Hair follicle dermal papilla cell (primary cell): ENCODE measurements at places on chromosomes 5 and 9. TPM values are rescaled to one million over a fixed set of nuclear protein-coding genes. Genes with fewer than 3 reads are reported as not detected.

Gene CTXN3
- not detected in 2 replicates for total RNA-seq

Gene C5orf24
- 40.0 and 53.7 TPM in 2 replicates for total RNA-seq

Gene INSL6
- not detected in 2 replicates for total RNA-seq

Gene MYOZ3
- total RNA-seq, result 1.3 and 1.5 TPM in 2 replicates

Gene SLC23A1
- total RNA-seq, result not detected in 2 replicates

Gene CCDC192
- not detected in 2 replicates for total RNA-seq

Gene WNT8A
- not detected in 2 replicates for total RNA-seq

Gene ESM1
- total RNA-seq, result 0.16 and 0.73 TPM in 2 replicates

Gene FGFR4
- 0.81 and 1.3 TPM in 2 replicates for total RNA-seq

Gene BASP1
- 128 and 133 TPM in 2 replicates for total RNA-seq

Gene SCGB3A2
- total RNA-seq, result not detected in 2 replicates

Gene SUSD3
- not detected in 2 replicates for total RNA-seq

Gene SPATA31C1
- not detected in 2 replicates for total RNA-seq

Gene CCDC180
- 3.6 and 5.7 TPM in 2 replicates for total RNA-seq

Gene TAF11L5
- total RNA-seq, result not detected in 2 replicates

Gene GABRG2
- total RNA-seq, result not detected in 2 replicates

Gene PTGES
- total RNA-seq, result 29.9 and 40.4 TPM in 2 replicates

Gene ZNF608
- 31.0 and 57.8 TPM in 2 replicates for total RNA-seq

Gene TESK1
- total RNA-seq, result 20.1 and 20.6 TPM in 2 replicates

Gene TNC
- total RNA-seq, result 766 and 1,310 TPM in 2 replicates

Gene CD274
- total RNA-seq, result 2.9 and 4.5 TPM in 2 replicates

Gene GDF9
- 0.12 and 0.16 TPM in 2 replicates for total RNA-seq

Gene NNT
- 71.8 and 80.3 TPM in 2 replicates for total RNA-seq

Gene OBP2B
- total RNA-seq, result not detected in 2 replicates

Gene ORM2
- total RNA-seq, result not detected in 2 replicates

Gene LHX6
- not detected in 2 replicates for total RNA-seq

Gene MLANA
- 0.32 TPM in 1 of 2 replicates, not detected in the other for total RNA-seq

Gene KLHL9
- total RNA-seq, result 56.6 and 68.8 TPM in 2 replicates

Gene PLPP7
- 9.2 and 10.6 TPM in 2 replicates for total RNA-seq

Gene GRXCR2
- not detected in 2 replicates for total RNA-seq

Gene NUTM2F
- total RNA-seq, result not detected in 2 replicates

Gene PCDHGB3
- total RNA-seq, result 6.8 and 7.7 TPM in 2 replicates

Gene MARVELD2
- total RNA-seq, result 2.9 and 3.3 TPM in 2 replicates

Gene THOC3
- total RNA-seq, result 10.4 and 11.3 TPM in 2 replicates

Gene C1QTNF3
- total RNA-seq, result 0.36 and 1.8 TPM in 2 replicates

Gene GAPT
- total RNA-seq, result not detected in 2 replicates

Gene FBP1
- not detected in 2 replicates for total RNA-seq

Gene ZFP2
- total RNA-seq, result 1.3 TPM in 2 replicates

Gene MCC
- total RNA-seq, result 47.1 and 63.6 TPM in 2 replicates

Gene ECSCR
- 1.8 TPM in 1 of 2 replicates, not detected in the other for total RNA-seq

Gene GDA
- not detected in 2 replicates for total RNA-seq

Gene LRRTM2
- total RNA-seq, result 0.16 and 0.24 TPM in 2 replicates

Gene CXCL14
- 1.2 and 2.1 TPM in 2 replicates for total RNA-seq

Gene PCDHGB6
- total RNA-seq, result 5.0 and 6.1 TPM in 2 replicates

Gene PKD2L2
- total RNA-seq, result not detected in 2 replicates

Gene ELOVL7
- 0.49 and 0.97 TPM in 2 replicates for total RNA-seq

Gene ADAMTS16
- total RNA-seq, result under 0.01 TPM in 1 of 2 replicates, not detected in the other

Gene FKTN
- 18.7 and 37.6 TPM in 2 replicates for total RNA-seq

Gene SLCO6A1
- not detected in 2 replicates for total RNA-seq

Gene UHRF2
- total RNA-seq, result 50.4 and 68.2 TPM in 2 replicates

Gene STKLD1
- total RNA-seq, result 0.61 and 1.3 TPM in 2 replicates

Gene PCDHB13
- 1.2 and 1.3 TPM in 2 replicates for total RNA-seq

Gene NKD2
- total RNA-seq, result not detected in 2 replicates

Gene PPP2R2B
- under 0.01 TPM in 1 of 2 replicates, not detected in the other for total RNA-seq

Gene CBY3
- not detected in 2 replicates for total RNA-seq

Gene SLC25A48
- not detected in 2 replicates for total RNA-seq
